ENCODE measurements at places on chromosomes 1 and 21.
A peak's percentile ranks its signal among the peaks of the same experiment; 100 is the strongest.

DNA sequence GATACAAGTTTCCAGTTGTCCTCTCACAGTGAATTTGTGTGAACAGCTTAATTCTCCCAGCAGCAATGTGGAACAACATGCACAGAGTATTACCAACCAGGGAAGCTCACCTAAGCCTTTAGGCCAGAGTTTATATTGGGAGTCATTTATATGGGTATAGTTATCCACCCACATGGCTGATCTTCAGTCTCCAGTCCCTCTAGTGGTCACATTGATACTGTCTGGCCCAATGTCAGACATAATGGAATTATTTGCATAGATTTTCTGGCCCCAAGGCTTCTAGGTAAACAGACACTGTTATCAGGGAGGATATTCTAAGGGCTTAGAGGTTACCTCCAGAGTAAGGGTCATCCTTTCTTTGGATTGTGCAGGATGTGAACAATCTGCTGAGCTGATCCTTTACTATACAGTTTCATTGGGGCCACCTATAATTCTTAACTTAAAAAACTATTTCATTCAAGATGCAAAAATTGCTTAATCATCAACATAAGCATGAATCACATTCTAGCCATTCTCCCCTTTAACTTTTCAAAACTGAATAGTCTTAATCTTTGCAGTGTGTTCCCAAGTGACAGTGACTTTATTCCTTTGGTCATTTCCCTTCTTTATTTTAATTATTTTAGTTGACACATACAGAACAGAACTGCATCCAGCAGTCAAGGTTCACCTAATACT, 210.9 kb downstream of the LTN1 start:
- H3K27me3 ChIP-seq: no peaks in the 10 kb centered on the region
- H3K27ac ChIP-seq: no peak overlapping the region
- no peak overlapping the region for H3K4me3 ChIP-seq
- no peak for DNase-seq
- H3K36me3 ChIP-seq: no peaks in the 10 kb centered on the region
- no peaks in the 10 kb centered on the region for H3K4me1 ChIP-seq

- H3K36me3 ChIP-seq: peaks cover 2% of the 10 kb centered on the region
- DNase-seq: no peak
- H3K4me1 ChIP-seq: peaks cover 15% of the 10 kb centered on the region
- no peaks in the 10 kb centered on the region for H3K27me3 ChIP-seq
Measured at GRCh38 chr1:67041841-67042503, 12.0 kb downstream of the SLC35D1 start.

- peaks cover 2% of the 10 kb centered on the region for H3K4me1 ChIP-seq
Measured at GRCh38 chr1:212255705-212256307, 29.4 kb upstream of the PPP2R5A start.

DNA sequence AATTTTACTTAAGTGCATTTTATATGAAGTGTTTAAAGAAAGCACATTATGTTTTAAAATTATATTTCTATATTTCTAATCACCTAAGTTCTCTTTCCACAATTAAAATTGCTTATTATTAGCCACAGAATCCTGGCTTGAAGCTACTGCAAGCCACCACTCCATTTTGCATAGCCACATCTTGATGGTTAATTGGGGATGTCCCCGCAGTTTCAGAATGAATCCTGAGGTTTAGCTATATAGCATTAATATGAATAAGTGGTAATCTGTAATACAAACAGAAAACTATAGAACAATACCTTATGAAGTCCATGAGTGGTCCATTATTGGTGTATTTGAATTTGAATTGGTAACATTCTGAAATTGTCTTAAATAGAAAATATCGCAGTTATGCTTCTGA, 11.6 kb upstream of the GOLPH3L start:
- DNase-seq: no peak
- H3K4me3 ChIP-seq: no peak overlapping the region
- no peak overlapping the region for H3K27ac ChIP-seq

DNA sequence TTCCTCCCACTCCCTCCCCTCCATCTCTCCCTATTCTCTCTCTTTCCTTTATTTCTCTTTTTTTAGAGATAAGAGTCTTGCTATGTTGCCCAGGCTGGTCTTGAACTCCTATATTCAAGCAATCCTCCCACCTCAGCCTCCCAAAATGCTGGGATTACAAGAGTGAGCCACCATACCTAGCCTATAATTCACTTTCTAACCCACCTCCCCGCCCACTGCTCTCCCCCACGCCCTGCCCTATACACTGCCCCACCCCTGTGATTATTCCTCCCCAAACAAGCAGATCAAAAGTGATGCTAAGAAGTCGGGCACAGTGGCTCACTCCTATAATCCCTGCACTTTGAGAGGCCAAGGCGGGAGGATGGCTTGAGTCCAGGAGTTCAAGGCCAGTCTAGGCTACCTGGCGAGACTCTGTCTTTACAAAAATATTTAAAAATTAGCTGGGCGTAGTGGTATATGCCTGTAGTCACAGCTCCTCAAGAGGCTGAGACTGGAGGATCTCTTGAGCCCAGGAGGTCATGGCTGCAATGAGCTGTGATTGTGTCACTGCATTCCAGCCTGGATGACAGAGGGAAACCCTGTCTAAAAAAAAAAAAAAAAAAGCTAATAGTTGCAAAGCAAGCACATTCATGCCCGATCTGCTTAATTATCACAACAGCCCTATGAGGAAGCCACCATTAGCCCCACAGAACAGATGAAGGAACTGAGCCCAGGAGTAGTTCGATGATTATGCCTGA, 12.8 kb upstream of the E2F2 start:
- H3K27me3 ChIP-seq: no peaks in the 10 kb centered on the region
- peaks cover 10% of the 10 kb centered on the region for H3K4me1 ChIP-seq
- no peaks in the 10 kb centered on the region for H3K36me3 ChIP-seq

GRCh38 chr1:61797045-61797755, 54.9 kb downstream of the PATJ start:
- peaks cover 2% of the 10 kb centered on the region for H3K36me3 ChIP-seq
- DNase-seq: no peak

DNA sequence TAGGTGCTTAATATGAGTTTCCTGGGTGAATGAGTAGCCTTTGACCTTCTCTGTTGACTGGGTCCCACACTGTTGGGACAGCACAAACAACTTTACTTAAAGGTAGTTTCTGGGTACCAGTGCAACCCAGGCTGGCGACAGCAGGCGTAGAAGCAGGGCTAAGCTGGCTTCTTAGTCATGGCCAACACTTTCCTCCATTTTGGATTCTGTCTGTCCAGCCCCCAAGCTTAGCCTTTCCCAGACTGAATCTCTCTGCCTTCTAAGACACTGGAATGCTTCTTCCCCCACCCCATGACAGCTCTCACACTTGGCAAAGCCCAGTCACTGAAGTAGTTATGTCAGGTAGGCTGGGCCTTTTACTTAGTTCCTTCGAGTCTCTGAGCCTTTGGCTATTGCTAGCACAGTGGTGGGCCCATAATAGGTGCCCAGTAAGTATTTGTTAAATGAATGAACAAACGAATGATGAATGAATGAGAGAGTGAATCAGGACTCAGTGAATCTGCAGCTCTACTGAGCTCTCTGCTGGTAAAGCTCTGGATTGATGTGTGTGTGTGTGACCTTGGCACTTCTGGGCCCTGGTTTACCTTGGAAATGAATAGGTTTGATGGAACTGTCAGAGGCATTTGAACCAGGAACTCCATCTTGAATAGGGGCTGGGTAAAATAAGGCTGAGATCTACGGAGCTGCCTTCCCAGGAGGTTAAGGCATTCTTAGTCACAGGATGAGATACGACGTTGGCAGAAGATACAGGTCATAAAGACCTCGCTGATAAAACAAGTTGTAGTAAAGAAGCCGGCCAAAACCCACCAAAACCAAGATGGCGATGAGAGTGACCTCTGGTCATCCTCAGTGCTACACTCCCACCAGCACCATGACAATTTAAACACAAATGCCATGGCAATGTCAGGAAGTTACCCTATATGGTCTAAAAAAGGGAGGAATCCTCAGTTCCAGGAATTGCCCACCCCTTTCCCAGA, 37.4 kb upstream of the ID3 start:
- DNase-seq: no peak
- no peak overlapping the region for H3K4me3 ChIP-seq
- H3K4me1 ChIP-seq: peaks cover 52% of the 10 kb centered on the region
- no peak overlapping the region for H3K27ac ChIP-seq

GRCh38 chr1:67764633-67765032, 68.6 kb downstream of the GNG12 start:
- H3K36me3 ChIP-seq: no peaks in the 10 kb centered on the region
- no peak for DNase-seq
- H3K27me3 ChIP-seq: no peaks in the 10 kb centered on the region
- no peak overlapping the region for H3K4me3 ChIP-seq
- no peak overlapping the region for H3K27ac ChIP-seq

- H3K4me3 ChIP-seq: no peak overlapping the region
- no peak overlapping the region for H3K27ac ChIP-seq
- DNase-seq: no peak
- H3K27me3 ChIP-seq: no peaks in the 10 kb centered on the region
- H3K4me1 ChIP-seq: no peaks in the 10 kb centered on the region
Measured at GRCh38 chr1:198780376-198780775, 141.5 kb downstream of the PTPRC start.

GRCh38 chr1:231631717-231632116, 5.1 kb downstream of the DISC1 start:
- no peak for DNase-seq
- no peak overlapping the region for H3K27ac ChIP-seq
- H3K36me3 ChIP-seq: no peaks in the 10 kb centered on the region
- no peaks in the 10 kb centered on the region for H3K27me3 ChIP-seq
- H3K4me1 ChIP-seq: peaks cover 5% of the 10 kb centered on the region
- no peak overlapping the region for H3K4me3 ChIP-seq

- H3K36me3 ChIP-seq: no peaks in the 10 kb centered on the region
- H3K27me3 ChIP-seq: no peaks in the 10 kb centered on the region
- H3K4me1 ChIP-seq: peaks cover 11% of the 10 kb centered on the region
- H3K27ac ChIP-seq: peak within 1 kb of the TSS; percentile 97
- DNase-seq: no peak
Measured at GRCh38 chr1:15524021-15524282, at the start of gene CASP9. Gene CASP9 (minus strand): TSS chr1:15524215. CDS start chr1:15524200, 15 bp downstream.

DNA sequence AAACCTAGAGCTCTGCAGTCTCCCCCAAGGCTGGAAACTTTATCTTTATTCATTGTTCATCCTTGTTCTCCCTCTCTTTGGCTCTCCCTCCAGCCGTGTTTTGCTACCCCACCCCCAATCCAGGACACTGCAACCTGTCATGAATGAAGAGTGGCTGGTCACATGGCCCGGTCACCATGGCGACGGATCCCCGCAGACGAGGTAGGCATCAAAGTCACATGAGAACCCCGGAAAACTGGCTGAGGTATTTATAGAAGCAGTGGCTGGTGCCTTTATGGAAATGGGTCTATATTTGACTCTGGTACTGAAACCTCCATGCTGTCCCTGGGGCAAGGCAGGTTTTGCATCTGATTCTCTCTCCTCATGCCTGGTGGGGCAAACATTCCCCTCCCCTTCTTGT, 13.4 kb upstream of the SLC6A17 start:
- peak; percentile 69 for DNase-seq
- no peaks in the 10 kb centered on the region for H3K27me3 ChIP-seq
- H3K4me1 ChIP-seq: peaks cover 24% of the 10 kb centered on the region
- H3K4me3 ChIP-seq: no peak overlapping the region
- H3K27ac ChIP-seq: peak overlapping the region; percentile 38

DNA sequence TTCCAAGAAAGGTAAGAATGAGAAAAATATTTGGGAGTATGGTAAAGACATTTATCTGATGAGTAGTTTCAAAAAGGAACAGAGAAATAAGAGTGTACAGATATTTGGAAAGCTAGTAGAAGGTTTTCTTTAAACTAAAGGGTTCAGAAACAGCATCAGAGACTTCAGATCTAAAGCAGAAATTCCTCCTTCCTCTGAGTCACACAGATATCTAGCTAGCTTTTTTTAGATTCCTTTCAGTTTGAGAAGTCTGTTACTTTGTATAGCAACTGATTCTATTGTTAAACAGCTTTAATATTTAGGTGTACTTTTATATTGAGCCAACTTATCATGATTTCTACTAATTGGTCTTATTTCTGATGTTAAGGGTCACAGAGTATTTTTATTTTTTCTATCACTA, 4.7 kb downstream of the AMY2B start:
- H3K4me1 ChIP-seq: no peaks in the 10 kb centered on the region
- H3K27ac ChIP-seq: no peak overlapping the region
- no peak for DNase-seq
- no peaks in the 10 kb centered on the region for H3K27me3 ChIP-seq

GRCh38 chr1:8524627-8525157, 206.8 kb downstream of the SLC45A1 start:
- peaks cover 11% of the 10 kb centered on the region for H3K4me1 ChIP-seq
- no peak overlapping the region for H3K4me3 ChIP-seq
- H3K27me3 ChIP-seq: no peaks in the 10 kb centered on the region
- H3K36me3 ChIP-seq: peaks cover 11% of the 10 kb centered on the region
- no peak overlapping the region for H3K27ac ChIP-seq
- DNase-seq: no peak

GRCh38 chr1:232995189-232995588, 44.8 kb downstream of the NTPCR start:
- H3K36me3 ChIP-seq: peaks cover 24% of the 10 kb centered on the region
- no peaks in the 10 kb centered on the region for H3K4me1 ChIP-seq
- no peak overlapping the region for H3K4me3 ChIP-seq
- H3K27me3 ChIP-seq: no peaks in the 10 kb centered on the region
- DNase-seq: no peak
- no peak overlapping the region for H3K27ac ChIP-seq

DNA sequence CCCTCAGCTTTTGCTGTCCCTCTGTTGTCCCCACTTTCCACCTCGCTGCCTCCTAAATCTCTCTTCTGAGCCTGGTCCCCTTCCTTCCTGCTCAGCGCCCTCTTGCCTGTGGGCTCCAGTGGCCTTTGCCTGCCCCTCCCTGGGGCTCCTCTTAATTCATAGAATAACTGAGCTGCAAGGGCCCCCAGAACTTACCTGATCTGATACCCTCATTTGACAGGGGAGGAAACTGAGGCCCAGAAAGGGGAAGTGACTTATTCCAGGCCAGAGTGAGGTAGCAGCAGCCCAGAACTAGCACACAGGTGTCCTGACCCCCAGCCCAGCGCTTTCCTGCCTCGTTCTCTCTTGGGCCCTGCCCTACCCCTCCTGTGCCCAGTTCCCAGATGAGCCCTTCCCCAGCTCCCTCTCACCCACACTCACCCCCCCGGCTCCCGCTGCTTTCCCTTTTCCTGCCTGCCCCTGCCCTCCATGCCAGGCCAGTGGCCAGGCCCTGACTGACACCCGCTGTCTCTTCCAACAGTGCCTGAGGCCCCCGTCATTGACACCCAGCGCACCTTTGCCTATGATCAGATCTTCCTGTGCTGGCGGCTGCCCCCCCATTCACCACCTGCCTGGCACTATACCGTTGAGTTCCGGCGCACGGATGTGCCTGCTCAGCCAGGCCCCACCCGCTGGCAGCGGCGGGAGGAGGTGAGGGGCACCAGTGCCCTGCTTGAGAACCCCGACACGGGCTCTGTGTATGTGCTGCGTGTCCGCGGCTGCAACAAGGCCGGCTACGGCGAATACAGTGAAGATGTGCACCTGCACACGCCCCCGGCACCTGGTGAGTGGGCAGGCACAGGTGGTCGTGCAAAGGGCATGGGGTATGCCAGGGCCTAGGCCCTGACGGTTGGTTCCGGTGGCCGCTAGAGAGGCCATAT, 5.7 kb downstream of the TRIM46 start:
- peaks cover 29% of the 10 kb centered on the region for H3K36me3 ChIP-seq
- H3K27me3 ChIP-seq: no peaks in the 10 kb centered on the region
- no peak overlapping the region for H3K27ac ChIP-seq
- DNase-seq: no peak
- H3K4me1 ChIP-seq: peaks cover 9% of the 10 kb centered on the region
- H3K4me3 ChIP-seq: no peak overlapping the region

All from neuronal stem cell (in vitro differentiated cells).